ENCODE measurements at places on chromosomes 3 and 15.
A peak's percentile ranks its signal among the peaks of the same experiment; 100 is the strongest.

GRCh38 chr3:133757701-133758567, 11.7 kb downstream of the TF start:
- no peak for DNase-seq

DNA sequence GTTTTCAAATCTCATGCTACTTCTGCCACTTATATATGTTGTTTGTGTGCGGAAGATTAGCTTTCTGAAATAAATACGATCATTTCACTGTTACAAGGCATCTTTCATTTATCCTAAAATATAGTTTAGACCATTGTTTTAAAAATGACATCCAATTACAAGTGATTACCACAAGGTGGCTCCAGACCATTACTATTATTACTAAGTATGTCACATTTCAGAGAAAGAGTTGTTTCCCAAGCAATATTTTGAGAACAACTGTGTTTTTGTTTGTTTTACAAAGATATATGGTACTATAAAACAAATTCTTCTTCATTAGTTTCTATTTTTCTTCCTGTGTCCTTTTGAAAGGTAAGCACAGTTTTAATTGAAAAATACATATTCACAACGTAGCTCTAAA, 136.0 kb upstream of the RAP2B start:
- DNase-seq, result peak; percentile 12

GRCh38 chr3:28050885-28051284, 190.5 kb upstream of the CMC1 start:
- peak; percentile 62 for DNase-seq

DNA sequence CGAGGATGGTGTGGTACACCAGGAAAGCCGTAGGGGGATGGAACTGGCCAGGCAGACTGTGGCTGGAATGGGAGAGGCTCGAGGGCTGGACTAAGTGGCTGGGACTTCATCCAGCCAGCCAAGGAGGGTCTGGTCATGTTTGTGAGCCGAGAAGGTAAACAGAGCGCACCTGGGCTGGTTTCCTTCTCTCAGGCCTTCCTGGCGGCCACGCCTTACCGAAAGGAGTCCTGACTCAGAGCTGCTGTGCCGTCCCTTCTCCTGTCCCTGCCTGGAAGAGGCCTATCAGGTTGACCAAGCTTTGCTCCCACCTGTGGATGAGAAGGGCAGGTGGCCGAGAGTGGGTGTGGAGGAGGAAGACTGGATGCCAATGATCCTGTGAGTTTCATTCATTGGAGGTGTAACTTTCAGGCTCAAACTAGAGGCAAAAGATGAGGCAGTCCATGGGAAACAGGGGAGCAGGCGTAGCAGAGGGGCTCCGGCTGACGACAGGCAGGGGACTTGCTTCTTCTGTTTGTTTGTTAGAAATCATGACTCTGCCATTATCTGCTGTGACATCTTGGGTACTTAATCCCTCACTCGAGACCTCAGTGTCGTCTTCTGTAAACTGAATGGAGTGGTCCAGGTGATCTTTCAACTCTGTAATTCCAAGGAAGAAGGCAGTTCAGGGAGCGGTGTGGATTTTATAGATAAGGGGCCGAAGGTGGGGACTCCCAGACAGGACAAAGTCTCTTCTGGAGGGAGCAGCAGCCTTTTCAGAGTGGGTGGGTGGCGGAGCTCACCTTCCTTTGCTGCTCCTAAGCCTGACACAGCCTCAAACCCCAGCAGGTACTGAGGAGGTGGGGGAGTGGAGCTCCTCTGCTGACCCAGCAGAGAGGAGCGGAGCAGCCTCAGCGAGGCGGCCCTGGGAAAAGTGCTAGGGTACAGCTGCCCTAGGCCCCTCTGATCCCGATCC, 71.8 kb upstream of the GATM start:
- DNase-seq, result no peak

DNA sequence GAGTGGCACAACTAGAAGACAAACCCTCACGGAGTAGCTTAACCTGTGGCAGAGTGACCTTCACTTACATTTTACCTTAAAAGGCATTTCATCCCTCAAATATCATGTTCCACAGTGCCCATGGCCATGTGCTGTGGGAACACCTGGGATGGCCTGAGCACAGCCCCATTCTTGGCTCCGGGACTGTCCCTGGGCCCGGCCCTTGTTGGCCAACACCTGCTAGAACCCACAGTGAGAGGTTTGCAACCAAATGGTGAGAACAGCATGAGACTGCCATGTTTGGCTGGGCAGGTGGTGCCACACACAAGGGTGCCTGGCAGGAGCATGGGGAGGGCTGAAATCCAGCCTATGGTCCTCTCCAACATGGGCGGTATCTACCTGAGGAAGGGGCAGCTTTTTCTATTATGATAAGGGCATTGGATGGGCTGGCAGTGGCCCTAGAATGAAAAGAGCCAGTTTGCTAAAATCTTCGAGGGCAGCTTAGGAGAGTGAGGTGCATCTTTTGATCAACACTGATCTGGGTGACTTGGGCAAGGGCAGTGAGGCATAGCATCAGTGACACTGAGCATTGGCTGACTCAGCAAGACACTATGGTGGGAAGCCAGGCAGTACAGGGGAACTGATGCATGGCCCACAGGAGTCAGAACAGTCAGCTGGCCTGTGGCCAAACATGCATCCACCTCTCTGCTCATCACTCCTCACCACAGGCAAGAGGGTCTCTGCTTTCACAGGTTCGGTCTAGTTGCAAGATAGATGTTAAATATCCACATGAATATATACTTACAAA, 53.9 kb downstream of the SYNM start:
- no peak for DNase-seq

- no peak for DNase-seq
These were observed 101.7 kb downstream of the NPAP1 start for GRCh38 chr15:24777307-24777706.

- no peak for DNase-seq
These were observed 186.9 kb downstream of the FOXB1 start for GRCh38 chr15:60191016-60191415.

GRCh38 chr3:182913889-182914288, 66.4 kb downstream of the DCUN1D1 start:
- DNase-seq, result no peak

- DNase-seq, result no peak
These were observed 35.8 kb upstream of the ATP13A3 start for GRCh38 chr3:194522579-194523046.

- peak; percentile 98 for DNase-seq
These were observed 19.7 kb downstream of the TMEM43 start for GRCh38 chr3:14144423-14145075.

DNA sequence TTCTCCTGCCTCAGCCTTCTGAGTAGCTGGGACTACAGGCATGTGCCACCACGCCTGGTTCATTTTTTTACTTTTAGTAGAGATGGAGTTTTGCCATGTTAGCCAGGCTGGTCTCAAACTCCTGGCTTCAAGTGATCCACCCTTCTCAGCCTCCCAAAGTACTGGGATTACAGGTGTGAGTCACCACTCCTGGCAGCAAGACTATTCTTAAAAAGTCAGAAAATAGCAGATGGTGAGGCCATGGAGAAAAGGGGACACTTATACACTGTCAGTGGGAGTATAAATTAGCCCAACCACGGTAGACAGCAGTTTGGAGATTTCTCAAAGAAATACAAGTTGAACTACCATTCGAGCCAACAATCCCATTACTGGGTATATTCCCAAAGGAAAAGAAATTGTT, 603.3 kb upstream of the TBL1XR1 start:
- no peak for DNase-seq

DNA sequence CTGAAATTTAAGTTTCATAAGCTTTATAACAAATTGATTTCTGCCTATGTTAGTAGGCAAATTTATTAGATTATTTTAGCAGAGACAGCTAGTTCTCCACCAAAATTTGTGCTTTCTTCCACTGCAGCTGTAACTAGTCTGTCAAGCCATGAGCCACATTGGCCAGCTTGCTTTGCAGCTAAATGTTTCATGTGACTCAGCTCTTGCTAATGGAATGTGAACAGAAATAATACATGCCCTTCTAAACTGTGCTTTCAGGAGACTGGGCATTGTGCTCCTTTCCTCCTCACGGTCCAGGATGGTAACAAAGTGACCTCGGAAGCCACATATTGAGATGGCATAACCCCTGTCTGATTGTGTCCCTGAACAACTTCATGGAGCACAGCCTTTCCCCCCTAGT, 51.3 kb upstream of the KPNA4 start:
- peak; percentile 8 for DNase-seq

DNA sequence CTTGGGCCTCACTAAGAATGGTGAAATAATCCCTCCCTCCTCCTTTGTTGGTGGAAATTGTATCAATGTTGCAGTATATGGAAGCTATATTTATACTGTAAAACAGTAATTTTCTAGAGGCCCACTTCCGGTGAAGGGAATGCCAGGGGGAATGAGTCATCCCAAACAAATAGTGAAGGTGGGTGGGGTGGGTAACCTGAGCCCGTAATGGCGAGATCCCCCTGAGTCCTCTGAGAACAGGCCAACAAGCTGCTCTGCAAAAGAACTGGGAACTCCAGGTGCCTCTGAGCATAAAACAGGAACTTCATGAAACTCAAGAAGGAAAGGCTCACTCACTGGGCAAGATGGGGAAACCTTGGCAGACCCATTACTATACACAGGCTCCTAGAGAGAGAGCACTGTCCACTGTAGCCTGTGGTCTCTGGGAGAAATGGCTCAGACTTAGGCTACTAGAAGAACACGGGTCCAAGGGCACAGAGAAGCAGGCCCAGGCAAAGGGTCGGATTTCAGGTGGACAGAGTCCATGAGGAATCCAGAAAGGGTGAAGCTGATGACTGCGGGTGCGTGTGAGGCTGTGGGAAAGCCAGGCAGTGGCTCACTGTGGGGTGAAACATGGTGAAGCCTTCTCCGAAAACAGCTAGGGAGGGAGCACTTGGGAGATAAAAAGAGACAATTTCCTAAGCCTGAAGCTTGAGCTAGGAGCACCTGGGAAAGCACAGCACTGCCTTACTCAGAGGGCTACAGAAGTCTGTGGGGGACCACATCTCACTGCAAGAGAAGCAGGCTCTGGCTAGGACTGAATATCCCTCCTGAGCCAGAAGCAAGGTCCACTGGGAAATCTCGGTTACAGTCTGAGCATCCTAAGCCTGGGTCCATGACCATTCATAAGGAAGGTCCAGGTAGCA, 19.8 kb downstream of the LARP6 start:
- DNase-seq, result no peak

DNA sequence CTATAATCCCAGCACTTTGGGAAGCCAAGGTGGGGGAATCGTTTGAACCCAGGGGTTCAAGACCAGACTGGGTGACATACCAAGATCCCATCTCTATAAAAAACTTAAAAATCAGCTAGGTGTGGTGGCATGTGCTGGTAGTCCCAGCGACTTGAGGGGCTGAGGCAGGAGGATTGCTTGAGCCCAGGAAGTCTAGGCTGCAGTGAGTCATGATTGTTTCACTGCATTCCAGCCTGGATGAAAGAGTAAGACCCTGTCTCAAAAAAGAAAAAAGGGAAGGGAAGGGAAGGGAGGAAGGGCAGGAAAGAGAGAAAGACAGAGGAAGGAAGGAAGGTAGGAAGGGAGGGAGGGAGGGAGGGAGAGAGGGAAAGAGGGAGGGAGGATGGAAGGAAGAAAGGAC, 133.7 kb upstream of the LRRN1 start:
- no peak for DNase-seq

DNA sequence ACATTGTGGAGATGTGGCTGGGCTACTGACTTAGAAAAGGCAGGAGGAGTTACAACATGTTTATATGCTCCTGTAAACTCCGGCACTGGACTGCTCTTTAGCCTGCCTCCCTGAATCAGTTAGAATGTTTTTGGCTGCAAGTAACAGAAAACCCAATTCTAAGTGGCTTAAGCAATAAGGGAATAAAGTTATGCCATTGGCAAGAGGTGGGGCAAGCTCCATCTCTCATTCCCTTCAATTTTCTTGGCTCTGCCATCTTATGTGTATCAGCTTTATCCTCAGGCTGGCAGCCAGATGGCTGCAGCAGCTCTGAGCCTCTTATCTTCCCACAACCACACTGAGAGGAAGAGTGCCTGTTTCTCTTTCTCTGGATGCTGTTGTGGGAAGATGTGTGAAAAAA, 22.4 kb upstream of the MEIS2 start:
- DNase-seq, result no peak

- no peak for DNase-seq
These were observed 31.9 kb upstream of the ADGRG7 start for GRCh38 chr3:100577382-100578008.

DNA sequence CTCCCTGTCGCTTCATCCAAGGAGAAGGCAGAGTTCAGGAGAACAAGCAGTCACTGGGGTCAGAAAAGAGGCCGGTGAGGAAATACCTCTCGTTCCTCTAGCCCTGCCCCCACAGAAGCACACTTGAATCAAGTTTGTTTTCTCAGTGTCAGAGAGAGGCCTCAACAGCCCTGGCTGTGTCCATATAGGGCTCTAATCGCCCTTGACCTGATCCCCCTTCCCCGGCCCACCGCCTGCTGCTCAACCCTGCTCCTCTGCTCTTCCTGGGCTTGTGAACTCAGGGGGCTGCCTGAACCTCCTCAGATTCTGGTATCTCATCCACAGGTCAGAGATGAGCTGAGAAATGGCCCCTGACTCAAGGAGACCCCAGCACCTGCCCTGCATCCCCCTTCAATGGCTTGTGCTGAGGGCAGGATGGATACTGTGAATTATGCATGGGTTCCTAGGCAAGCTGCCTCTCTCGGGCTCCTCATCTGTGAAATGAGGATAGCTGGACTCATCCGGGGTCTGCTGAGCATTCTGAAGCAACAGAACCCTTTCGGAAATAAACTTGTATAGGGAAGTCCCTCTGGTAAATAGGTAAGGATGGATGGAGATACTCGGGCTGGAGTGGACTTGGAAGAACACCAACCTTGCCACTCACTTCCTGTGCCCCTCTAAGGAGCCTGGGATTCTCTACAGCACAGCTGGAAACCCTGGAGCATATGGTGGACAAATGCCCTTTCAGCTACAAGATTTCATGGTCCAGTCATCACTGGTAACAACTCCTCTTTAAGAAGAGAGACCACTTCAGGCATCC, 147.5 kb downstream of the STT3B start:
- no peak for DNase-seq

DNA sequence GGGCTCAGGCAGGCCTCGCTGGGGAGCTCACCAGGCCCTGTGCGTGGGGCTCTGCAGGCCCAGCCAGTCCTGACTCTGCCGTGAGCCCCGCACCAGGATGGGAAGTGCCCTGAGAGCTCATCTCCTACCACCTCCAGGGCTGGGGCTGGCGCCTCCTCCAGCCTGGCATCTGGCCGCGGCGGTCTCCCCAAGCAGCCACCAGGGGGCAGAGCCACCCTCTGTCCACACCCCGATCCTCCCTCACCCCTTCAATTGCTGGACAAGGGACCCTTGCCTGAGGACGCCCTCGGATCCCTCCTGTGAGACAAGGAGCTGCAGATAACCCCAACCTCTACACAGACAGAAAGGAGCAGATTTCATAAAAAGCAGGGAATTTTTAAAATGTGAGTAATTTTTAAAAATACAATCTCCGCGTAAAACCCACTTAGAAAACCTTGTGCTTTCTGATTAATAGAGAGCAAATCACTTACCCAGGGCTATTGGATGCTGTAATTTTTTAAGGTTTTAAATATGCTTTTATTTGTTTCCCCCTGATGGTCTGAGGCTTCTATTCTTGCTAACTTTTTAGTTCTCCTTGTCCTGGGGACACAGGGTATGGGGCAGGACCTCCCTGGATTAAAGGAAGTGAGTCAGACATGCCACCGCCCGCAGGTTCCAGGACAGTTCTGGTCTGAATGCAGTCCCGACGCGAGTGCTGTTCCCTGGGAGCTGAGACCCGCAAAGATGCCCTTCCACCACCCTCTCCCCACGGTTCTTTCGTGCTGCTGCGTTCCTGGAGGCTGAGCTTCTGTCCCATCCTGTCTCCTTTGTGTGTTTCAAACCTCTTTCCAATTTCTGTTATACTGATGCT, 52.3 kb upstream of the CHRNA7 start:
- peak; percentile 1 for DNase-seq

Measured in GM04504 (cell line).